ENCODE measurements at places on chromosomes 7 and 10.
A peak's percentile ranks its signal among the peaks of the same experiment; 100 is the strongest.

DNA sequence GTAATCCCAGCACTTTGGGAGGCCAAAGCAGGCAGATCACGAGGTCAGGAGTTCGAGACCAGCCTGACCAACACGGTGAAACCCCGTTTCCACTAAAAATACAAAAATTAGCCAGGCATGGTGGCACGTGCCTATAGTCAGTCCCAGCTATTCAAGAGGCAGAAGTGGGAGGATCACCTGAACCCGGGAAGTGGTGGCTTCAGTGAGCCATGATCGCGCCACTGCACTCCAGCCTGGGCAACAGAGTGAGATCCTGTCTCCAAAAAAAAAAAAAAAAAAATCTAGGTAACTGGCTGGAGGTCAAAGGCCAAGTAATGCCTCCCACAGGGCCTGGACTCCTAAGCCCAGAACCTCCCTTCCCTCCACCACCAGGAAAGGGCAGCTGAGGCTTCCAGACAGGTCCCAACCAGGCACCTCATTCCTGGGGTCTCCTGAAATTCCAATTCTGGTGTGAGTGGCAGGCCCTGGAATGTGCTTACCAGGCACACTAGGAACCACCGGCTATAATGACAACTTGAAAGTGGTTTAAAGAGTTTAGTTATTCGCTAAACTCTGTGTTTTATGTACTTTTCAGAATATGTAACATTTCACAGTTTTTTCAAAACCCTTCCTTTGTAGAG lies 86.9 kb upstream of the TNRC18 start:
- DNase-seq = no peak

DNA sequence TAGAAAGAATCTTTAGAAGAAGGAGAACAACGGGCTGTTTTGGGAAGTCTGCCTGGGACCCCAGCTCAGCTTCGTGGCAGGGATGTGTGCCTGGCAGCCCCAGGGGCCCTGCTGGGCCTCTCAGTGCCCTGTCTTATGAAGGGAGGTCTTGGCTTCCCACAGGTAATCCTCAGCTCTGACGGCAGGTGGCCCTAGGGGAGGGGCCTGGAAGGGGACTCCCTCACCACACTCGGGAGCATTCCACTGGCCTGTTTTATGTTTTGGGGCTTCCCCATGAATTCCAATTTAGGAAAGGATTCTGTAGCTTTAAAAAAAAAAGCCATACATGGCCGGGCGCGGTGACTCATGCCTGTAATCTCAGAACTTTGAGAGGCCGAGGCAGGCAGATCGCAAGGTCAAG lies 3.0 kb upstream of the DMBT1 start:
- no peak for DNase-seq

DNA sequence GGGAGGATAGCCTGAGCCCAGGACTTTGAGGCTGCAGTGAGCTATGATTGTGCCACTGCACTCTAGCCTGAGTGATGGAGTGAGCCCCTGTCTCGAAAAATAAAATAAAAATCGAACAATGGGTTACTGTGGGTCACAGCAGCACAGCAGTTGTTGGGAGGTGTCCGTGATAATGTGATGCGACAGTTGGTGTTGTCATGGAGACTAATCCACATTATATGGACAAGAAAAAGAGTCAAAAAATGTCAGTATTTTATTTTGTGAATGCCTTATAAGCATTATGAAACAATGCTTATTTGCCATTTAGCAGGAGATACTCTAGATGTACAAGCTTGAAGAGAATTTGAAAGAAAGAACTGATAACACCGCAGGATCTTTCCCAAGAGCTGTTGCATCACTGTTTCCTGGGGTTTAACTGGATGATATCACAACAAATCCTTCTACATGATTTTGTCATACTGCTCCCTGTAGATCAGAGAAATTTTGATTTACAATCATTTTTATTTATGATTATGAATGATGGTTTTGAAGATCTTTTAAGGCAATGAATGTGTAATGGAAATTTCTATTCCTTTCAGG lies 195.4 kb downstream of the BAMBI start:
- DNase-seq = no peak

- DNase-seq = no peak
Measured at GRCh38 chr10:21702633-21703111, 168.6 kb downstream of the MLLT10 start.

DNA sequence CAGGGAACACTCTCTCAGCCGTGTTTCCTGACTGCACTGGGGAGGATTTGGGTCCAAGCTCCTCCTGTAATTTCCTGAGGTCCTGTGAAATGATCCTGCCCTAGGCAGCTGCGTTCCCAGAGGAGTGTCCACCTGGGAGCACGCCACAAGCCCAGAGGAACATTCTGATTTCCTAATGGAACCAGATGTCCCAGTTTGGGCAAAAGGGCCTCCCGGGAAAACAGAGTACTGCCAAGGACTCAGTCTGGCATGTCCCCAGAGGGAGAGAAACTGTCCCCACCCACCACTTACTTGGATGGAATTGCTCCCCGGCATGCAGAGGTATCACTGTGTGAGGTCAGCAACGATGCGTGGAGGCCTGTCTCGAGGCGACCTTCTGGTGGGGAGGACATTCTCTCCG lies 34.5 kb downstream of the ASB13 start:
- no peak for DNase-seq

- DNase-seq = no peak
Measured at GRCh38 chr10:128538671-128539070, 412.4 kb upstream of the MKI67 start.

- DNase-seq = no peak
Measured at GRCh38 chr7:106034383-106034782, 71.3 kb downstream of the CDHR3 start.

- DNase-seq = no peak
Measured at GRCh38 chr7:69654849-69655707, 56.8 kb downstream of the AUTS2 start.

- no peak for DNase-seq
Measured at GRCh38 chr7:74454021-74454924, 567 bp downstream of the GTF2IRD1 start.

DNA sequence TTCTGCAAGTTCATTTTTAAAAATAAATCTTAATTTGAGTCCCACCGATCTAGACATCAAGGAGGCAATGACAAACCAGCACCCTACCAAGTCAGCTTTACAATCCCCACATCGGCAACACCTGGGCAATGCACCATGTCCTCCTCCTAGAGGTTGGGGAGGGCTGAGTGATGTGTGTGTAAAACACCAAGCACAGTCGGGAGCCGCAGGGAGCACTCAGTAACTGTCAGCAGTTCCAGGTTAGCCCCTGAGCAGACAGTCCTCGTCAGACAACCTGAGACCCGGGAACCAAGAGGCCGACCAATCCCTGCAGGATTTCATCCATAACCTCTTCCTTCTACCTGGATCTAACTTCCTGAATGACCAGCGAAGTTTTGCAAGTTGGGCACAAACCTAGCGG lies 15.9 kb upstream of the C10orf120 start:
- DNase-seq = no peak

DNA sequence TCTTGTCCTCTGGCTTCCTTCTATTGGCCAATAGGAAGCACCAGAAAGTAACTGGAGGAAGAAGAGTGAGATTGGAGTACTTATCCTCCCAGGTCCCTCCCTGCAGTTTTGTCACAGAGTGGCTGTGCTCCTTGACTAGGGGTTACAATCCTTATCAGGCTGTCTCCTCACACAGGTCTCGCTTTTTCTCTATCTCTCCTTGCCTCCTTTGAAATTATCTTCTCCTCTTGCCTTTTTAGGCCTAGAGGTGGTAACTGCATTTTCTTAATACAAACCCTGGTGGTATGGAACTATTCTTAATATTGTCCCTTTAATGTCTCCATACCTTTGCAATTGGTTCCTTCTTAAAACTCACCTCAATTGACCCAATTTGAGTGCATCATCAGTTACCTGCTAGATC lies 2.7 kb downstream of the PRSS37 start:
- DNase-seq = no peak

DNA sequence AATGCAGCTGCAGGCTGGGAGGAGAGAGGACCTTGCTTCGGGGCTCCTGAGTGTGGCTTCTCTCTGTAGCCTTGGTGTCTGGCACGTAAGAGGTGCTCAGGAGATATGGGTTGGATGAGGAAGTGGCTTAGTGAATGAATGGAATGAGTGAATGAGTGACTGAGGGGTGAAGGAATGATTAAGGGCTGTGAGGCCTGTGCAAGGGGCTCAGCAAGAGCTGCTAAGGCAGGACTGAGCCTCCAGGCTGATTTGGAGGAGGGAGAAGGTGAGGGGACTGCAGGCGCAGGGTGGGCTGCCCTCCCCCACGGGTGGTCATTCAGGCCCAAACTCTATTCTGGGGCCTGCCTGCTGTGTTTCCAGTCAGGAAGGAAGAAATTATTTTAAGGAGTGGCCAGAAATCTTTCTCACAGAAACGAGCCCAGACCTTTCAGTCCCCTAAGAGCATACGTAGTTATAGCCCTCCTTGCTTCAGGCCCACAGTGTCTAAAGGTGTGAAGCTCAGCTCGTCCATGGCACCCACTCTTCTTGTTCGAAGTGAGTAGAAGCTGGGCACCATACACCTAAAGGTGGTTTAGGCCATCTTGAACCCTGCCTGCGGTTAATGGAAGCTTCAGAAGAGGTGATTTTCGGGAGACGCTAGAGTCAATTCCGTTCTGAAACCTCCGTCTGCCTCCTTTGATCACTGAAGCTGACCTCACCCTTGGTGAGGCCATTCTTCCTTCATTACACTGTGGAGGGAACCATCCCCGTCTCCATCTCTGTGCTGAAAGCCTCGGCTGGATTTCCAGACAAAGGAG lies 49.5 kb upstream of the SAMD8 start:
- DNase-seq = no peak

GRCh38 chr7:134083766-134084487 lies 43.2 kb upstream of the LRGUK start:
- no peak for DNase-seq

- DNase-seq = peak; percentile 66
Measured at GRCh38 chr10:124722798-124723783, 21.1 kb downstream of the FAM53B start.

DNA sequence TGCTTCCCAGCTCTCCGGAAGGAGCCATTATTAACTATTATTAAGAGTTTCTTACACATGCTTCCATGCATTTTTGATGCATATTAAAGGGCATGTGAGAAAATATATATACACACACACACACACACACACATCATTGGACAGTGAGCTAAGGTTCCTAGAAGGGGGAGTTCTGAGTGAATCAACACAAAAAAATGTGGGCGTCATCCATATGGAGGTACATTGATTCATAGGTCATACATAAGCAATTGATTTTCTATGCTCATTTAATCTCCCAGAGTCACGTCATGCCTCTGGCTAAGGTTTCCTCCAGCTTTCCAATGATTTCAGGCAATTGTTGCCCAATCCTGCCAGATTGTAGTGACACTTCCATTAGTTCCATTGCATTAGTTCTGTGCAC lies 269.4 kb downstream of the DNAJB9 start:
- no peak for DNase-seq

DNA sequence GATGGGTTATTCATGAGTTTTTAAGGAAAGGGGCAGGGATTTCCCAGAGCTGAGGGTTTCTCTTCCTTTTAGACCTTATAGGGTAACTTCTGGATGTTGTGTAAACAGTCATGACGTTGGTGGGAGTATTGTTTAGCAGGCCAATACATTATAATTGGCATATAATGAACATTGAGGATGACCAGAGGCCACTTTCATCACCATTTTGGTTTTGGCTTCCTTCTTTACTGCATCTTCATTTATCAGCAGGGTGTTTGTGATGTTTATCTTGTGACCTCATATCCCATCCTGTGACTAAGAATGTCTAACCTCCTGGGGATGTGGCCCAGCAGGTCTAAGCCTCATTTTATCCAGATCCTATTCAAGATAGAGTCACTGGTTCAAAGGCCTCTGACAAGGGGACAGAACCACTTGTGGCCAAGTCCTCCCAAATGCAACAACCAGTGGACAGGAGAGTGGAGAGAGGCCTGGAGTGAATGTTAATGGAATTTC lies 77.3 kb upstream of the RPA3 start:
- no peak for DNase-seq

Data from activated CD4-positive, CD25-positive, alpha-beta regulatory T cell treated with anti-CD3 and anti-CD28 coated beads, Interleukin-2, amount 50 U/mL, for 72 hours (primary cell).